ENCODE measurements at places on chromosomes 12 and 14. TPM values are rescaled to one million over a fixed set of nuclear protein-coding genes. Genes with fewer than 3 reads are reported as not detected.
A peak's percentile ranks its signal among the peaks of the same experiment; 100 is the strongest.

GRCh38 chr12:57893431-57894353, 47.2 kb upstream of the CTDSP2 start:
- DNase-seq, result peak; percentile 94

GRCh38 chr12:66210840-66211239, 21.8 kb downstream of the IRAK3 start:
- no peak for DNase-seq

- DNase-seq, result no peak
These were observed 133.7 kb upstream of the C14orf180 start for GRCh38 chr14:104445832-104446381.

GRCh38 chr14:56122301-56122700, 4.1 kb downstream of the PELI2 start:
- no peak for DNase-seq

GRCh38 chr12:96233168-96233567, 39.0 kb downstream of the ELK3 start:
- no peak for DNase-seq

DNA sequence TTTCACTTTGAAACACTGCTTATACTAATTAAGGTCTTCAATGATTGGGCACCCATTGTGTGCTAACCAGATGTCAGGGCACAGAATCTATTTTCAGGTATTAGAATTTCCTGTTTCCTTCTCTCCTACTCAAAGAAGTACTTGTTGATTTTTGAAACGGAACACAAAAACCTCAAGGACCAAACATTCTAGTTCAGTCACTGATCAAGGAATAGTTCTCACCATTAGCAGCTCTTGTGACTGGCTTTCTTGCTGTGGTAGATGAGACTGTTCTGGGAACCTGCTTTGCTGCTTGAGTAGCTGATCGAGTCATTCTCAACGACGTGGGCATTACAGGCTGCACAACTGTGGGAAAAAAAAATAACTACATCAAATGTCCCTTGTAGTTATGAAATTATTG, 11.0 kb downstream of the DLGAP5 start:
- DNase-seq, result no peak

- DNase-seq, result no peak
These were observed 171.7 kb upstream of the FLRT2 start for GRCh38 chr14:85358136-85358785.

DNA sequence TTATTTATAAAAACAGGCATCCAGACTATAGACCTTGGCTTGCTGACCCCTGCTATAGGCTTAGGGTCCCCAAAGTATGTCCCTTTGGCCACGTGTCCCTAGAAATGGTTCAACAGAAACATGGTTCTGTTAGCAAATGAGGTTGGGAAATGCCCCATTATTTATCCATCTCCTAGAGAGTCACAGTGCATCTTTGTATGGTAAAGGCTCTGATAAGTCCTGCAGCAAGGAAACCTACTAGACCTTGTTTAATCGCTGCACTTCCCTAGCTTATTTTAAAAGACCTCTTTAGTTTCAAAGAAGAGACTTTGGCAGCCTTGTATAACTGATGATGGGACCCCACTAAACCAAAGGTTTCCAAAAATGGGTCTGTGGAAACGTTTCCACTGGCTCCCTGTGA, 471.5 kb downstream of the MED13L start:
- DNase-seq, result no peak

- DNase-seq, result peak; percentile 80
These were observed 360.4 kb downstream of the MED13L start for GRCh38 chr12:115916910-115917668.

GRCh38 chr14:102088012-102088792, 1.4 kb upstream of the HSP90AA1 start:
- DNase-seq, result peak; percentile 55

DNA sequence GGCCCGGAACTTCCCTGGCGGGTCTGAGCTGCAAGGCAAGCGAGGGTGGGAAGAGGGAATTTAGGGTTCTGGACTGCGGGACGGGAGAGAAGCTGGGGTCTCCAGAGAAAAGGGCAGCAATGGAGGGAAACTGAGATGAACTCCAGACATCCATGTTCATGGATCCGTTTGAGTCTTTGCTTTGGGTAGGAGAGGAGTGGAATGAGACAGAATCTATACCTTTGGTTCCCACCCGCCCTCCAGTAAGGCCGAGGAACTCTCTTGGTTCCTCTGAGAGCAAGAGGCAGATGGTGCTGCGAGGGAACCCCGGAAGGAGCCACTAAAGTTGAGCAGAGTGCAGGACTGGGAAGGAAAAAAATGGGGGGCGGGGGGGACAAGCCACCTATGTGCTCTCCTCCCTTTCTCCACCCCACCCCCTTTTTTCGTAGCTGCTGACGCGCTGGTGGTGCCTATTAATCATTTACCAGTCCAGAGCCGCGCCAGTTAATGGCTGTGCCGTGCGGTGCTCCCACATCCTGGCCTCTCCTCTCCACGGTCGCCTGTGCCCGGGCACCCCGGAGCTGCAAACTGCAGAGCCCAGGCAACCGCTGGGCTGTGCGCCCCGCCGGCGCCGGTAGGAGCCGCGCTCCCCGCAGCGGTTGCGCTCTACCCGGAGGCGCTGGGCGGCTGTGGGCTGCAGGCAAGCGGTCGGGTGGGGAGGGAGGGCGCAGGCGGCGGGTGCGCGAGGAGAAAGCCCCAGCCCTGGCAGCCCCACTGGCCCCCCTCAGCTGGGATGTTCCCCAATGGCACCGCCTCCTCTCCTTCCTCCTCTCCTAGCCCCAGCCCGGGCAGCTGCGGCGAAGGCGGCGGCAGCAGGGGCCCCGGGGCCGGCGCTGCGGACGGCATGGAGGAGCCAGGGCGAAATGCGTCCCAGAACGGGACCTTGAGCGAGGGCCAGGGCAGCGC, 1.2 kb downstream of the SSTR1 start:
- peak; percentile 79 for DNase-seq

GRCh38 chr12:18054925-18055619, 34.9 kb downstream of the RERGL start:
- no peak for DNase-seq

DNA sequence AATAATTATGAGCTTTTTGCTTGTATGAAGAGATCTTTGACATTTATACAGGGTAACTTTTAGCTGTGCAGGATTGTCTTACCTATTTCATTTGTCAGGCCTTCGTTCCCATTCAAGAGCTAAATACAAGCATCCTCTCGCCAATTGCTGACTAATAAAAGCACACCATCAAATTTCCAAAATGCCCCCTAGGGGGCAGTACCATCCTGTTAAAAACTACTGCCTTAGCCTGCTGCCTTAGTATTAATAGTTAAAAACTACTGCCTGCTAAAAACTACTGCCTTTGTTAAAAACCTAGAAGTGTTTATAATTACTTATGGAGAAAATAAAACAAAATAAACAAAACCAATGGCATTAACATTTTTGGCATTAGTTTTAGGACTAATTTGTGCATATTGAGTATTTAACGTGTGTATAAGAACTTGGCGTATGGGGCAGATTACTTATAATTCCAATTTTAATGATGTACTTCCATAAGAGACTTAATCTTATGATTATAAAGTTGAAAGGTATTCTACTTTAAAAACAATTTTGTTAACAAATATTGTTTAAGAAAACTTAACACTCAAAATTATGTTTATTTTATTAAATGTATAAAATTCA, 3.0 kb upstream of the IFI27L2 start:
- DNase-seq, result peak; percentile 50

GRCh38 chr14:55309761-55310365, 38.6 kb downstream of the FBXO34 start:
- DNase-seq, result no peak

DNA sequence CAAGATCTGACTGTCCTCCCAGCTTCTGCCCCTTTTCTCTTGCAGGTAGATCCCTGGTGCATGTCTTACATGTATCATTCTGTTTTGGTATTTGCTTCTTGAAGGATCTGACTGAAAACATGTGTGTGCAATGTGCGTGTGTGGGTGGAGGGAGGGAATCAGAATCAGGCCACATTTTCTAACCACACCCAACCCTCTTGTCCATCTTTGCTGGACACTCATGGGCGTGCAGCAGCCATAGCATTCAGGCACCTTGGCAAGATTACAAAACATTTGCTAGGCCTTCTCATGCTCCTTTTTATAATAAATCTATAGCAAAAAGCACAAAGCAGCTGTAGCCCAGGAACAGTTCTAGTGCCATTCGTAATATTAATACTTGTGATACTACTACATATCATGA, 233.6 kb upstream of the E2F7 start:
- no peak for DNase-seq

The MFAP5 gene
- total RNA-seq, result 10.9 TPM

The NEUROD4 gene
- not detected for total RNA-seq

The PLA2G1B gene
- not detected for total RNA-seq

The PTGDR gene
- total RNA-seq, result 18.4 TPM

The NAV3 gene
- total RNA-seq, result 1.3 TPM

The ESRRB gene
- 0.06 TPM for total RNA-seq

The SLC2A14 gene
- total RNA-seq, result 0.36 TPM

The DIO2 gene
- total RNA-seq, result 1.1 TPM

The ACSM4 gene
- total RNA-seq, result not detected

The FGD6 gene
- 18.7 TPM for total RNA-seq

The GPR137C gene
- total RNA-seq, result 0.39 TPM

The CCDC177 gene
- total RNA-seq, result not detected

The SLC17A8 gene
- 2.3 TPM for total RNA-seq

The COCH gene
- 4.4 TPM for total RNA-seq
